Naive B cell (primary cell): ENCODE measurements at places on chromosomes 2 and 18.

- no peak for DNase-seq
Measured at GRCh38 chr2:42964439-42965083, 172.2 kb upstream of the HAAO start.

DNA sequence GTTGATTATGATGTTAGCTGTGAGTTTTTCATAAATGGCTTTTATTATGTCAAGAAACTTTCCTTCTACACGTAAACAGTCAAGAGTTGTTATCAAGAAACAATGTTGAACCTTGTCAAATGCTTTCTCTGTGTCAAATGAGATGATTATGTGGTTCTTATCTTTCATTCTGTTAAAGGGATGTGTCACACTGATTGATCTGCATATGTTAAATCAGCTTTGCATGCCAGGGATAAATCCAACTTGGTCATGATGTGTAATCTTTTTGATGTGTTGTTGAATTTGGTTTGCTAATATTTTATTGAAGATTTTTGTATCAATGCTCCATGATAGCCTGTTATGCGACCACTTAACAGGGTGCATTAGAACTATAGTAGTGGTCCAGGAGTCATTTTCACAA lies 107.3 kb downstream of the C1QL2 start:
- DNase-seq: no peak

GRCh38 chr2:198905881-198906612 lies 551.7 kb downstream of the SATB2 start:
- DNase-seq: no peak

- DNase-seq: no peak
Measured at GRCh38 chr2:48543895-48544294, 13.9 kb downstream of the STON1 start.

- DNase-seq: no peak
Measured at GRCh38 chr2:41791523-41791922, 256.3 kb upstream of the PKDCC start.

DNA sequence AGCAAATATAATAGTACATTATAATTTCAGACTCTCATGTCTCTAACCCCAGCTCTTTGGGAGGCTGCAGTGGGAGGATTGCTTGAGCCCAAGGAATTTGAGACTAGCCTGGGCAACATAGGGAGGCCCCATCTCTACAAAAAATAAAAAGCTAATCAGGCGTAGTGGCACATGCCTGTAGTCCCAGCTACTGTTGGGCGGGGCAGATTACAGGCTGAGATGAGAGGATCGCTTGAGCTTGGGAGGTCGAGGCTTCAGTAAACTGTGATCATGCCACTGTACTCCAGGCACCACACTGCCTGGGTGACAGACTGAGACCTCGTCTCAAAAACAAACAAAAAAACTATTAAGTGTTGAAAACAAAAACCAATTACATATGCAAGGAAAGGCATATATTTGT lies 123.0 kb upstream of the MYO3B start:
- no peak for DNase-seq

DNA sequence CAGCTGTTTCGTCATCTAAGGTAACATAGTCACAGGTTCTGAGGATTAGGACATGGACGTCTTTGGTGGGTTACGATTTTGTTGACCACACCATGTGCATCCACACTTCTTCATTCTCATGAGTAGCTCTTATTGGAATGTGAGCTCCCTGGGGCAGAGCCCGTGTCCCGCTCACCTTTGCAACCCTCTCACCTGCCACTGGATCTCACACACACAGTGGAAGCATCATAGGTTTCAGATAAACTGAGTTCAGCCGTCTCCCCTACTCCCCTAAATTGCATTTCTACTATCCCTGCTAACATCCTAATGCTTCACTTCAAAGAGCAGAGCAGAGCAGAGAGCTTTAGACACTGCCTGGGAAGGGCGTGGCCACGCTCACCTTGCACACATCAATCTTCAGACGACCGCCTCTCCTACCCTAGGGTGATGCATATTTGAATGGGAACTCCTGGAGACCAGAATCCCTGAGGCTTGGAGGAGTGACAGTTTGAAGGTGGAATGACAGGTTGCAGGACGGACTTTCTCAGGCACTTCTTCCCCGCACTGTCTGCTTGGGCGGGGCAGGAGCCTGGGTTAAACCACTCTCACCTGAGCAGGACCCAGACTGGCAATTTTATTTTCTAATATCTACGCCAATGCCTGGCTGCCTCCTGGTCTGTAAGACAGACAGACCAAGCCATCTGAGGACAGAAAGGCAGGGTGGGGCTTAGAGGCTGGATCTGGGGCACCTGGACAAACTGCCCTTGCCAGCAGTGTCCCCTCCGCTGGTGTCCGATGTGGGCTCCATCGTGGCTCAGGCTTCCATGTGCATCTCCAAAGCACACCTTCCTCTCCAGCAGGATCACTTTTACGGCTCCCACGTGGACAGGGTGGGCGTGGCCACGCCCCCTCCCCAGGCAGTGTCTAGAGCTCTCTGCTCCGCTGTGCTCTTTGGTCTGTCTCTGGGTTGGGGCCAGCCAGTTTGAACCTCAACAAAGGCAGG lies 229.5 kb upstream of the COPS8 start:
- DNase-seq: no peak

GRCh38 chr2:99153921-99154604 lies 679 bp downstream of the TSGA10 start:
- no peak for DNase-seq
